Occipital lobe (tissue), 3 donors: ENCODE measurements at places on chromosomes 3 and 15. TPM values are rescaled to one million over a fixed set of nuclear protein-coding genes. Genes with fewer than 3 reads are reported as not detected.

SHF gene
- total RNA-seq = 54.9 TPM

GOLGA8R gene
- 0.62 TPM for total RNA-seq

STAG1 gene
- 80.8 TPM for total RNA-seq

RYR3 gene
- 15.4 TPM for total RNA-seq

CCDC13 gene
- total RNA-seq = 3.6 TPM

GRCh38 chr3:42182555-42182954 is 83.4 kb downstream of the CCK start:
- no peak for DNase-seq

- DNase-seq = no peak
Observed at GRCh38 chr15:43244092-43244491, 22.6 kb downstream of the TGM5 start.

- no peak for DNase-seq
Observed at GRCh38 chr3:138964264-138964663, 17.2 kb downstream of the FOXL2NB start.

DNA sequence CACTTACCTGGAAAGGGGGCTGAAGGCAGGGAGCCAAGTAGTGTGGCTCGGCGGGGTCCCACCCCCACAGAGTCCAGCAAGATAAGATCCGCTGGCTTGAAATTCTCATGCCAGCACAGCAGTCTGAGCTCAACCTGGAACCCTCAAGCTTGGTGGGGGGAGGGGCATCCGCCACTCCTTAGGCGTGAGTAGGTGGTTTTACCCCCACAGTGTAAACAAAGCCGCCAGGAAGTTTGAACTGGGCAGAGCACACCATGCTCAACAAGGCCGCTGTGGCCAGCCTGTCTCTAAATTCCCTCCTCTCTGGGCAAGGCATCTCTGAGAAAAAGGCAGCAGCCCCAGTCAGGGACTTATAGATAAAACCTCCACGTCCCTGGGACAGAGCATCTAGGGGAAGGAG is 156.3 kb downstream of the KBTBD8 start:
- no peak for DNase-seq

- peak; percentile 1 for DNase-seq
Observed at GRCh38 chr3:139718415-139718814, 40.6 kb upstream of the NMNAT3 start.

DNA sequence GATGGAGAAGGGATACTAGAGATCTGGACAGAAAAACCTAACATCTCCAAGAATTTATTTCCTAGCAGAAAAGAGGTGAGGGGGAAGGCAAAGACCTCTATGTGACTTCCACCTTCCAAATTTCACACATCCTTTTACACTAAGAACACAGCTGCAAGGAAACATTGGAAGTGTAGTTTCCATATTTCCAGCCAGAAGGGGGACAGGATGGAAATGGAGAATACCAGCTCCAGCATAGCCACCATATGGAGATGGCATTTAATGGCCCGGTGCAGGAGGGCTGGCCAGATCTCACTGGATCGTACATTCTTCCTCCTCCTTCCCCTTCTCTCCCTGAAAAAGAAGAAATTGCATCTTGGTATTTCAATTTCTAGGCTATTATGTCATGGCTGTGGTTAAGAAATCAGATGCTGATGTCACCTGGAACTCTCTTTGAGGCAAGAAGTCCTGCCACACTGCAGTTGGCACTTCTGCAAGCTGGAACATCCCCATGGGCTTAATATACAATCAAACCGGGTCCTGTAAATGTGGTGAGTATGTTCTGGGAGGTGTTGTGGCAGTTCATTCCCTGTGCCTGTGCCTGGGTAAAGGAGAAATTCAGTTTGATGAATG is 36.9 kb upstream of the TF start:
- no peak for DNase-seq

DNA sequence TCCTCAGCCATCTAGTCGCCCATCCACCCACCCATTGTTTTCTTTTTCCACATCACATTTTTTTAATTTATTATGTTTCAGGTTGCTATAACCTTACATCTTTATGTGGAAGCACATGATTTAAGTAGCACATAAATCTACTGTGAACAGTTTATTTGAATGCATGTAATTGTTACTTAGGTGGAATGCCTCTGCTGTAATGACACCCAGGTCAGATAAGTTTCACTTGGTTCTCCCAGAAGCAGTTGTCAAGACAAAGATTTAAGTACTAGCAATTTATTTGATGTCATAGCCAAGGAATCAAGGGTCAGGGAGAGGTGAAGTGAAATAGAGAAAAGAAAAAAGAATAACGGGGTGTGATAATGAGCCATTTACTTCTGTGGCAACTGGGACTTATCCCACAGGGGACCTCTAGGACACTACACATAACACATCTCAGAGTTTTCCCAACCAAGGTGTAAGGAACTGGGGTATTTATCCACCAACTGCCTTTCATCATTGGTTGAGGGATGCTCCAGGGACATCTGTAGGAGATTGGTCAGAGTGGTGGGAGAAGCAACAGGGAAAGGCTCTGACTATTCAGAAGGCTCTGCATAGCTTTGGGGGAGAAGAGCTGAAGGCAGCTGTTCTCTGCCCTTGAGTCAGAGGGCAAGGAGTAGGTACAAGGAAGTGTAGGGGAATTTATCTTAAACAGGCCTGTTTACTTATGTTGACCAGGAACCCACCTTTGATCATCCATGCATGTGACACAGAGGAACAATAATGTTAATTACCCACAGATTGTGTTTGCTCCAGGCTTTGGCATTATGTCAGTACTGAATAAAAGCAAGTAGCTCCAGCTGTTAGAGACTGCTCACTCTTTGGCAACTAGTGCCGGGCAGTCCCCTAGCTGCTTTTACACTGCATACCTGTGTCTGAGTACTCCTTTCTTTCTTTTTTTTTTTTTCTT is 94.8 kb downstream of the CD200R1L start:
- no peak for DNase-seq

- DNase-seq = no peak
Observed at GRCh38 chr15:60583946-60584345, 105.0 kb upstream of the ICE2 start.

DNA sequence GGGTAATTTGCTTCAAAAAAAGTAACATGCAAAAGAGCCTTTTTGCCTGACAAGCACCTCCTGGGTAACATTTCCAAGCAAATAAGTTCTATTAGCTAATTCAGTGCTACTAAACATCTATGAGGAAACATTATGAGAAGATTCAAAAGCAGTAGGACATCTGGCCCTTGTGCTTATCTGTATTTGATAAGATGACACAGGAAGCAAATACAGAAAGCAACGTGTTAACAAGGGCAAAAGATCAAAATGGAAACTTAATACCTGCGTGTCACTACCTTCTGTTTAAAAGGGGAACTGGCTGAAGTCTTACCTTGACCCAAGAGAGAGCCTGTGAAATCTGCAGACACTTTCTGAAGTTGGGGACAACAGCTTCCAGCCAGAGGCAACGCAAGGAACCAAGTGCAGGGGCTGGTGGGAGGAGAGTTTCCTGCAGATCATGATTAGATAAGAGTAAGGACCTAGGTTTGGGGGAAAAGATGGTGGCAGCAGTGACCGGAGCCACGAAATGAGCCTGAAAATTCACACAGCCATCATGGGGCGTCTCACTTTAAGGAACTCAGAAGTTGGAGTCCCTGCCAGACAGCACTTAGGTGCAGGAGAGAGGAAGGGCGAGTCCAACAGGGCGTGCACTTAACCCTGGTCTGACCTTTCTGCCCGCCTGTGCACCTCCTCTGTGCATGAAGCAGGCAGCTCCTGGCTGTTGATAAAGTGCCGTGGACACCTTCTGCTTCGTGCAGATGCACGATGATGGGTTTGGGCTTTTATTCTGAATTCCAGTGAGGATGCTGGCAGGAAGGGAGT is 153.6 kb upstream of the BHLHE40 start:
- DNase-seq = no peak

DNA sequence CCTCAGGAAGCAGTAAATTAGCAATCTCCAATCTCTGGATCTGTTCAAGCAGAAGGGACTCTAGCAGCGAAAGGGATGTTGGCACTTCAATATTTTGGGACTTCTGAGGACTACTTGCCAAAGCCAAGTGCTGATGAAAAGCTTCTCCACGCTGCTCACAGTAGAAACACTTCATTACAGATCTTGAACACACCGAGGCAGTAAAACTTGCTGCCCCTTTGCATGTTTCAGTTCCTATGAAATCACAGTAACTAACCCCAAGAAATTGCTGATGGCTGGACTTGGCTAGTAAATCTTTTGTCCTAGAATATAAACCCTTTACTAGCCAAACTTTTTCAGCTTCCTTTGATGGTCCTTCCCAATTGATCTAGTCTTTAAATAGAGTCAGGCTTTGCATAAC is 750.5 kb upstream of the GRM7 start:
- no peak for DNase-seq

DNA sequence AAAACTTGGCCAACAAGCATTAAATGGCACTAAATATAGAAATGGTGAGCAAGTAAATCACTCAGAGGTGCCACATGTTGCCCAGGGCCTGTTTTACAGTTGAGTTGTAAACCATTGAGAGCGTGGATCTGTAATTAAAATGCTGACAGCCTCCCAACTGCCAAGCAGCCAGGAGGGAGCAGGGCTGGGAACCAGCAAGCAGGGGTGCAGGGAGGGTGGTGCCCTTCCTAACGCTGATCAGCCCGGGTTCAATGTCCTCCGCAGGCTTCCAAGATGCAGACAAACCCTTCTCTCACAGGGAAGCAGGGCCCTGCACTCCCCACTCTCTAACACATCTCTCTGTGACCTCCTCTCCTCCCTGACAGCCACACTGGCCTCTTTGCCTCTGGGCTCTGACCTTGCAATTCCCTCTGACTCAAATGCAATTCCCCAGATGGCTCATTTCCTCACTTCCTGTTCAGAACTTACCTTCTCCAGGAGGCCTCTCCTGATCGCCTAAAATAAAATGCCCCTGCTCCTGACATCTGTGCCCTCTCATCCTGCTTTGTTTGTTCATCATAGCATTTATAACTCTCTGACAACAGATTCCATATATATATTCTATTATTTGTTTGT is 40.0 kb downstream of the WNT7A start:
- no peak for DNase-seq

DNA sequence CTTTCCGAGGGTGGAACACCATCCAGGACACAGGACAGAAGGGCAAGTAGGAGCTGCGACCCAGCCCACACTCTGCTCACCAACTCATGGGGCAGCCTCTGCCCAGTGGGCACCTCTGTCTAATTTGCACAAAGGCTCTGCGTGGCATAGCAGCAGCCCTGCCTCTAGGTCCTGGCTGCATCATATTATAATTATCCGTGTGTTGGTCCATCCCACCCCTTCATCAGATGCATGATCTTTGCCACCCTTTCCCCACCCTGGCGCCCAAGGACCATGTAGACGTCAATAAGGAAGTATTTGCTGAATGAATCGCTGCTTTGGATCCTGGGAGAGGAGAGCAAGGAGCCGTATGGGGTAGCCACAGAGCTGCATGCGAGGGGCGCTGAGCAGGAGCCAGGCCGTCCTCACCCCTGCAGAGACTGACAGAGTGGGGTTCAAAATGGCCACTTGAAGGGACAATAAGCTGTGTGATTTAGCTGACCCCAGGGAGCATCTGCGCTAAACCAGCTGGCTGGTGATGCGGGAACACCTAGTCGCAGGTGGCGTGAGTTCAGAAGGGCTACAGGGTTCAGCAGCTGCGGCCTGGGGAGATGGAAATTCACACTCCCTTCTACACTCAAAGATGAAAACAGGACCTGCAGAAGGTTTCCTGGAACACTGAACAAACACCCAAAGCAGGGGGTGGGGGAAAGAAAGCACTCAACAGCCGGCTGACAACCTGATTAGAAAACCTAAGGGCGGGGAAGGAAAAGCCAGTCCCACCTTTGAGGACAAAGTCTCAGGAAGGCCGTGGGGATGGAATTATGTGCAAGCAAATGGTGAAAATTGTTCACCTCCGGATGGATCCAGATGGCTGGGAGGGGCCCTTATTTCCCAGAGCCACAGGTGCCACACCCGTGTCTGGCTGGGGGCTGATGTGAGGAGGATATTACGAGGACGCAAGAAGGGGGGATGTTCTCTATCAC is 6.4 kb downstream of the MGLL start:
- no peak for DNase-seq

- DNase-seq = no peak
Observed at GRCh38 chr3:65625305-65625704, 413.4 kb downstream of the MAGI1 start.

GRCh38 chr3:83956431-83956830 is 1002.4 kb upstream of the CADM2 start:
- DNase-seq = no peak
